Left renal cortex interstitium (tissue), 4 donors: ENCODE measurements at places on chromosomes 2 and 18. TPM values are rescaled to one million over a fixed set of nuclear protein-coding genes. Genes with fewer than 3 reads are reported as not detected.

Gene PSMD1
- polyA plus RNA-seq = 110 TPM

Gene ATRAID
- 144 TPM for polyA plus RNA-seq

DNA sequence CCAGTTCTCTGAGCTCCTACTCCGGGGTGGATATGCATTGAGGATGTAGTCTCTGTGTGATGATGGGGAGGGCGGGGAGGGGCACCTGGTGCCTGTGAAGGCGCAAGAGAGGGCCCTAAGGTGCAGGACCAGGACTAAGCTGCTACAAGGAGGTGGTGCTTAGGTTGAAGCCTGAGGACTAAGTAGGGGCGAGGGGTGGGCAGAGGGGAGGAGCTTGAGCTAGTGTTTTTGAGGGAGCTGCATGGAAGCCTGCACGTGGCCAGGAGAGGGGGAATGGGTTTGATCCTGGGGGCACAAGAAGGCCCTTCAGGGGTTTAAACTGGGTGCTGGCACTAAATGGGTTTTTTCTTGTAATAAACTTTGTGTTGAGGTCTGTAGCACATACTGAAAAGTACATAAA, 105.0 kb downstream of the UGGT1 start:
- no peak for DNase-seq

DNA sequence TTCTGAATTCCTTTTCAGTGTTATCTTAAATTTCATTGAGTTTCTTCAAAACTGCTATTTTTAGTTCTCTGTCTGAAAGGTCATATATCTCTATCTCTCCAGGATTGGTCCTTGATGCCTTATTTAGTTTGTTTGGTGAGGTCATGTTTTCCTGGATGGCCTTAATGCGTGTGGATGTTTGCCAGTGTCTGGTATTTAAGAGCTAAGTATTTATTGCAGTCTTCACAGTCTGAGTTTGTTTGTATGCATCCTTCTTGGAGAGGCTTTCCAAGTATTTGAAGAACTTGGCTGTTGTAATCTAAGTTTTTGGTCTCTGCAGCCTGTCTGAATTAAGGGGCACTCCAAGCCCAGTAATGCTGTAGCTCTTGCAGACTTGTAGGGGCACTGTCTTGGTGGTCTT, 249.3 kb downstream of the ZNF385B start:
- DNase-seq = no peak

GRCh38 chr2:231001921-231002320, 6.0 kb downstream of the SPATA3 start:
- no peak for DNase-seq

Gene CROCC2
- 0.06 TPM for polyA plus RNA-seq

DNA sequence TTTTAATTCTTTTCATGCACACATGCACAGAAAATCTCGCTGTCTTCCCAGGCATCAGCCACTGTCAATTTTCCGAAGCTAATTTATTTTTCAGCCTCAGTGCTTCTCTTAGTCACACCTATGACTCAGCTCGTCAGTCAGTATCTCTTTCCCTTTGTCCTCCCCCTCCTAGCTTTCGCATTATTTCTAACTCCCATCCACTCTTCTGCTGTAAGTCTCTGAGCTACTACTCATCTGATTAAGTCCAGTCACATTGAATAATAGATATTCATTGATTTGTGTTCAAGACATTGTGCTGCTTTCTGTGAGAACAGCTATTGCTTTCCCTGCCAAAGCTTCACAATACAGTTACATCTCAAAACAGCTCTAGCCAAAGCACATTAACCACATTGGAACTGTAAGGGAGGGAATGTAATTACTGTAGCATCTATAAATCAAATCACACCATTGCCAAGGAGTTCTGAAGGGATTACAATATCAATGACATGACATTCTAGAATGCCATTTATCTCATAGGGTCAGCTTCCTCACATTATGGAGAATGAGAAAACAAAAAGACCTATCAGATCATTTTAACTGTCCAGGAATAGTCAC, 89.4 kb downstream of the SCN3A start:
- no peak for DNase-seq

Gene MDH1
- 376 TPM for polyA plus RNA-seq

- no peak for DNase-seq
Measured at GRCh38 chr2:47778698-47779425, 4.1 kb upstream of the MSH6 start.
